ENCODE measurements at places on chromosomes 11 and 22.

DNA sequence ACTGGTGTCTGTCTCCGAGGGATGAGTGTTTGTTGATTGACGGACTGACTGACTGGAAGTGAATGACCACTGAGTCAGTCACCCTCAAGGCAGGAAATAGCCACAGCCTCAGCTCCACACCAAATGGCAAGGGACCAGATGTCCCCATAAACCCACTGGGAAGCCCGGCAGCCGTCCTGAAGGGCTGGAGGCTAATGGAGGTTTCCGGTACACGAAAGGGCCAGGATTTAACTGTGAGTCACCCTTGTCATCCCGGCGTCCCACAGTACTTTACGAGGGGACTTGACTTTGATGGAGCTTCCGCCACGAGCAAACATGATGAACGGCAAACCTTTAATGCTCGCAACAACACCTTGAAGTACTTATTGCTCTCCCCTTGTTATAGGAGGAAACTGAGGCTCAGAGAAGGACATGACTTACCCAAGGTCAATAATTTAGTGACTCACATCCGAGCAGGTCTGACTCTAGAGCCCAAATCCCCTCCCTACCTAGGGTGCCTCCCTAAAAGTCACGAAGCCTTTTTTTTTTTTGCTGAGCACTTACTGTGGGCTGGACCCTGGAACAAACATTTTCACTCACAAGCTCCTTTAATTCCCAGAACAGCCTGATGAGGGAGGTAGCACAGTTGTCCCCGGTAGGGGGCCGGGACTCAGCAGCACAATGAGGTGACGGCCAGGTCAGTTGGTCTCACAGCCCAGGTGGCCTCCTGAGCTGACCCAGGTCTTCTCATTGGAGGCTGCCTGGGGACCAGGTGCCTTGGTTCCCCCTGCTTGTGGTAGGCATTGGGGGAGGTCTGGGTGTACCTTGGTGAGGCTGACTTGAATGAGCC lies 25.2 kb upstream of the GCAT start:
- peak; percentile 57 for DNase-seq

DNA sequence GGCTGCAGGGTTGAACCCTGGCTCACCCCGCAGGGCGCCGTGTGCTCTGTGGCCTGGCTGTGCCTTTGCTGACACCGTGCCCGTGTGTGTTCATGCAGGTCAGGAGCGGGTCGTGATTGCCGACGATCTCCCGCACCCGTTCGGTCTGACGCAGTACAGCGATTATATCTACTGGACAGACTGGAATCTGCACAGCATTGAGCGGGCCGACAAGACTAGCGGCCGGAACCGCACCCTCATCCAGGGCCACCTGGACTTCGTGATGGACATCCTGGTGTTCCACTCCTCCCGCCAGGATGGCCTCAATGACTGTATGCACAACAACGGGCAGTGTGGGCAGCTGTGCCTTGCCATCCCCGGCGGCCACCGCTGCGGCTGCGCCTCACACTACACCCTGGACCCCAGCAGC lies 47.0 kb upstream of the PPP6R3 start:
- DNase-seq, result no peak

- DNase-seq, result no peak
Observed at GRCh38 chr22:42111798-42112197, 18.8 kb downstream of the CYP2D6 start.

DNA sequence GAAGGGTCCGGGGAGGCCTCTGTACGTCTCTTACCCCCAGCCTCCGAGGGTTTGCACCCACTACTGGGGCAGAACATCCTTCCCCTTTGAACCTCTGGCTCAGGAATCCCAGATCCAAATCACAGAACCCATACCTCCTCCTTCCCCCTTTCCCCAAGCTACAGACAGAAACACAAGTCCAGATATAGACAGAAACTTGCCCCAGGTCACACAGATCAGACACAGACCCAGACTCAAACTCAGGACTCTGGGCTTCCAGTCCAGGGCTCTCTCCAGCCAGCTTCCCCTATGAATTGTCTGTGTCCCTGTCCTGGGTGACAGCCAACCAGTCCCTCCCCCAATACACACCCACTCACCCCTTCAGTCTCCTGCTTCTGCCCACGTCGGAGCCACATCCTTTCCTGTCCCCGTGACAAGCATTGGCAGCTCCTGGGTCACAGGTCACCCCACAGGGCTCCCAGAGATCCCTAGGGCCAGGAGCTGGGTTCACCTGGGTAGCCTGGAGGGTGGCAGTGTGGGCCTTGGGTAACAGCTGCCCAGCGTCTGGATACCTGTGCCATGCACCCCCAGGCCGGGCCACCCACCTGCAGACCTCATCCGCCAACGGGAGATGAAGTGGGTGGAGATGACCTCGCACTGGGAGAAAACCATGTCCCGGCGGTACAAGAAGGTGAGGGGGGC lies 772 bp downstream of the TBC1D10C start:
- DNase-seq, result no peak

GRCh38 chr11:15940462-15941205 lies 415.7 kb downstream of the SOX6 start:
- no peak for DNase-seq

- DNase-seq, result no peak
Observed at GRCh38 chr11:45102361-45102809, 44.1 kb upstream of the PRDM11 start.

DNA sequence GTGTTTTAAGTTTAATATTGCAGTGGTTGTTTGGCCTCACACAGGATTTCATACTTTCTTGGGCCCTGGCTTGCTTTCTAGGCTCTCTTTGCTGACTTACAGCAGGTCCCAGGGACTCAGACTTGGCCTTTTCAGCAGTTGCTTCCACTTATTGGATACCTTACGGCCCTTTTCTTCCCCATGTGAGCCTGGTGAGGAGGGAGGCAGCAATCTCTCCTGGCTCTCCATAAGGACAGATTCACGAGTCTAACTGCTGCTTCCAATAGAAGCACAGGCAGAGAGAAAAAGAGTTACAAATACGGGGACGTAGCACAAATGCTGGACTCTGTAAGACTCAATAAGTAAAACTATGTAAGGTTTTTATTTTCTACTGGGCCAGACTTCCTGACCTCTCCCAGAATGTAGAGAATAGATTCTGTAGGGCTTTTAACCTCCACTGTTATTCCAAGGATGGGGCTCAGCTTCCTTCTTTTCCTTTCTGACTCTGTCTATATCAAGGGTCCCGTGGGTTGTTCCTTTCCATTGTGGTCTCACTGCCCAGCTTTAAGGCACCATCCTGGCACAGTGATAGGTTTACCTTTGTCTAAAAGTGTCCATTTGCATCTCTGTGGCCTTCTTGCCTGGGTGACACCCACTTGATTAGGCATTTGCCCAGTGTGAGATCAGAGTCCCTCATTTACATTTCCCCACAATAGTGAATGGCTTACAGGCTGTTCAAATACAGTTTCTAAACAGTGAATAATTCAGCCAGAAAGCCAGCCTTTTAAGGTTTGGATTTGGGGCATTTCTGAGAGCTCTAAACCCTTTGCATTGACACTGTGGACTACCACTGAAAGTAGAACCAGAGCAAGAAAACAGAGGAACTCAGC lies 92.8 kb downstream of the RASSF10 start:
- DNase-seq, result no peak
